ENCODE measurements at places on chromosomes 6 and 20.
A peak's percentile ranks its signal among the peaks of the same experiment; 100 is the strongest.

DNA sequence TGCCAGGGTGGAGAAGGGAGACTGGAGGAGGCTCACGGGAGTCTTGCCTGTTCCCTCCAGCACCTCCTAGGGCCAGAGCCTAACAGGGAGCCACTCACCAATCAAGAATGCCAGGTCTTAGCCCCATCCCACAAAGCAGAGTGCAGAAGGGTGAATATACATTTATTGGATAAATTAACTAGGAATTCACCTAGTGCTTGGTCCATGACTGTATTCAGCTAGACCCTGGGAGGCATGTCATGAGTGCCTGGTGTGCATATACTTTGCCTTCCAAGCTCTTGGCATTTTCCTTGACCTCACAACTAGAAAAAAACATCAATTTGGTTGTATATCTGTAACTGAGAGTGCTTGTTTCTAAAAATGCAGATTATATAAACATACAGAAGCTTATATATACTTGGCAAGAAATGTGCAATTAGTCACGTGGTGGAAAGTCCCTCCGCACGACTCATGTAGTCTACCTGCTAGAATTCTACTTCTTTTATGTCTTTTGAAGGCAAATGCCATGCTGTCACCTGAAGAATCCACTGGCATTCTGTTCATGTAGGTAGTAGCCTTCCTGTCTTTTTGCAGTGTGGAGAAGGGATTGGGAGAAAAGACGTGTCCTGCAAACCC lies 991.0 kb downstream of the KIF16B start:
- no peak for DNase-seq

DNA sequence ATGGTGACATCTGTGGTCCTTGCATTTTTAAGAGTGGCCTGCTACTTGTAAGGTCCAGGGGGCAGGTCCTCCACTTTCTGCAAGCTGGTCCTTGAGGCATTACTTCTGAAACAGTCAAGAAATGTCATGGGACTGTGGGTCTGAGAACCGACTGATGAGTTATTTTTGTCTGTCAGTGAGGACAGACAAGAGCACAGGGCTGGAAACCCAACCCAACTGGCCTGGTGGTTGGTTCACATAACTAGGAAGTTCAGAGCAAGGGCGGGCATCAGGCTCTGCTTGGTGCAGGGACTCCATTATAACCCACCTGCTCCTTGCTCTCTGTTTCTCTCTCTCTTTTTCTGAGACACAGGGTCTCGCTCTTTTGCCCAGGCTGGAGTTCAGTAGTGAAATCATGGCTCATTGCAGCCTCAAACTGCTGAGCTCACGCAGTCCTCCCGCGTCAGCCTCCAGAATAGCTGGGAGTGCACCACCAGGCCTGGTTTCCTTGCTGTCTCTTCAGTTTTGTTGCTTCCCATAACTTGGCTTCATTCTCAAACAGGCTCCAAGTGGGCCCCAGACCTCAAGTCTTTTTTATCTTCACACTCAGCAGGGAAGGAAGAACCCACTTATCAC lies 9.2 kb downstream of the CST3 start:
- DNase-seq = no peak

- DNase-seq = no peak
These were observed 29.9 kb upstream of the PRDM1 start for GRCh38 chr6:106056060-106056745.

- peak; percentile 84 for DNase-seq
These were observed 29.6 kb downstream of the RAMACL start for GRCh38 chr6:166556863-166557322.

GRCh38 chr6:39335780-39336545 lies 13.5 kb upstream of the KCNK16 start:
- DNase-seq = peak; percentile 15
